ENCODE measurements at places on chromosomes 2 and 18.
A peak's percentile ranks its signal among the peaks of the same experiment; 100 is the strongest.

- no peak for DNase-seq
Measured at GRCh38 chr2:65553504-65554074, 121.2 kb upstream of the SPRED2 start.

GRCh38 chr2:108199726-108200125 is 40.0 kb upstream of the SULT1C3 start:
- DNase-seq: no peak

DNA sequence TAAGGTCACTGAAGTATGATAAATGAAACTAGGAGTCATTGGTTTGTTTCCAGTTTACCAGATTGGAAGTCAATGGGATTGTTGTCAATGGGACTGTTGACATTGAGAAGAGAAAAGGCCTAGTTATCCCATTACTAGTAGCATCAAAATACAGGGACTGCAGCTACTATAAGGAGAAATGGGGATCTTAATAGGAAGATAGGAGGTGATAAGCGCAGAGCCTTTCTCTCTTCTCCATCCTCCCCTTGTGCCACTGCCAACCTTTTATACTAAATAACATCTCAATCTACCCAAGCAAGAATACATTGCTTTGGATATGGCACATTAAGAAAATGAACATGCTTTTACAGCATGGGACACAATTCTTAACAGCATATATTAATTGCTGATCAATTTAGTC is 10.5 kb upstream of the BBS5 start:
- DNase-seq: no peak

DNA sequence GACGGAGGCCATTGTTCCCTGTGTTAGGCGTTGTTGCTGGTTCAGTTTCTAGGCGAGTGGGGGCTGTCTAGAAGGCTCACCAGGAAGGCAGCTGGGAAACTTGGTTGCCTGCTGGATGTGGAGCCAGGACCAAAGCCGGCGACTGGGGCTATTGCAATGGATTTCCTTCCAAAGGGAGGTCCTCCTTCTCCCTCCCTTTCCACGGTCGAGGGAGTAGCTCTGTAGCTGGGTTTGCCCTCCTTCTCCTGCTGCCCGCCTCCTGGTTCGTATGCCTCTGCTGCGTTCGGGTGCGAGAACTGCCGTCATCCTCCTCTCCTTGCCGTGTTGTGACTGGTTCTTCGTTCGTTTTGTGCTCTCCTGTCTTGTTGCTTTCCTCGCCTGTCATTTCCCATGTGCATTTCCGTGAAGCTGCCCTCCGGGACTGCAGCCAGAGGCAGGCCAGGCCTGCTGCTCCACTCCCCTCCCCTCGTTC is 203.4 kb downstream of the NEDD4L start:
- DNase-seq: no peak

- DNase-seq: no peak
Measured at GRCh38 chr18:13048061-13048595, 57.0 kb downstream of the CEP192 start.

DNA sequence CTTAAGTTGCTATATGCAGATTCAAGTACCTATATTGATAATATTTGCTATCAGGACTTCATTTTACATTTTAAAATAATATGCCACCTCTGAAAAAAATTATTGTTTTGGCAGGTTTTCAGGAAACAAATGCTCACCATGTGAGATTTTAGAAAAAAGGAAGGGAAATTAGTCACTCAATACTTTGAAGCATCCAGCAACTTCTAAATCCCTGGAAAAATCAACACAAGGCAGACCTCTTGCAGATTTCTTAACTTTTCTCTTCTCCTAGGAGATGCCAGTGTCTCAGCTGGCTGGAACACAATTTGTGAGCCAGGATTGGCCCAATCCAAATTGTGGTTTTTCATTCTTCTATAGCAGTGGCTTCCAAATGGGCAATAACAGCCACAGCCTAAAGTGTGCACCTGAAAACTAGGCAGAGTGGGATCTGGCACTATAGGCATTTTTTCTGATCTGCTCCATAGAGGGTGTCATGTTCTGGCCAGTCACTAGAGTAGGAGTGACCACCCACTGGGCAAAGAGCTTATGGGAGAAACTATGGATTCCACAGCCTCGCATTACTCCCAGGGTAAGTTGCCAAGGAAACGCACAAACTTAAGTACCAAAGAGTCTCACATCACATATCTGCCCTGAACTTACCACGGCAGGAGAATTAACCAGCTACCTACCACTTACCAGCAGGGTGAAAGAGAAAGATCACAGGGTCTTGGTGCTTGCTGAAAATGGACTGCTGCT is 28.1 kb upstream of the THOC1 start:
- DNase-seq: no peak

DNA sequence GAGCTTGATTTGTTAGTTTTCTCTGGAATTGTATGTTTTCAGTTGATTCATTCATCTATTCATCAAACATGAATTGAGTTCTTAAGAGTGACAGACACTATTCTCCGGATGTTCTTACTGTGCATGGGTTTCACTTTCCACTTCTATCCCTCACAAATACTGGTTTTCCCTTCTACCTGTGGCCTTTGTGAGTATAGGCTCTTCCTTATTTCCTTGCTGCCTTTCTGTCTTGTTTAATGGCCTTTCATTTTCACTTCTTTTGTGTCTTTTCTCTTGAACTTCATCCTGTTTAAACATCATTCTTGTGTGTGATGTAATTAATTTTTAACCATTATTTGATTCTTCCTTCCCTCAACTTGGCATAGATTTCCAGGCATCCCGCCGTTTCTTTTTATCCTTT is 90.7 kb downstream of the CRIM1 start:
- no peak for DNase-seq

DNA sequence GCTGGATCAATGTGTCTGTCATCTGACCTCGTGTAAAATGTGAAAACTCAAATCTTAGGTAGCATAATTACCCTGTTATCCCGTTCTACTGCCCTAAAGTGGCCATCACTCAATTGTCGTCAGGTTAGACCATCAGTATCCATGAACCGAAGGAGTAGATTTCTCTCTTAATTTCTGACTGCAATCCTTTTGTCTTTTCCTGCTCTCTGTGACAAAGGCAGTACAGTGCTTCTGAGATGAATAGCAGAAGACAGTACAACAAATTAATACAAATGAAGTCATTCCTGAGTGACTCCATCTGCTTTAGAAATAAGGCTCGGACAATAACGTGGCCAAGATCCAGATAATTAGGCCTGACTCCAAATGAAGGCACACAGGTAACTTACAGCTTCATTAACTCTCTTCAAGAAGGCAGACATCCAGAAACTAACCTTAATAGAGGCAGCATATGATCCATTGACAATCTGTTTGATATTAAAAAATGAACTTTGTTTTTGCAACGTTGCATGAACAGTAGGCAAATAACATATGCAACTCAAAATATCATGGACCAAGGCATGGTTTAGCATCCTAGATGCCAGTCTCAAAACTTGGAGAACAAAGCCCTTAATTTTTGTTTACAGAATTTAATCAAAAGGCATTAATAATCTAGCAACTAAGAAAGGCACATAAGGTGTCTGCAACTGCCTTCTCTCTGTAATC is 96.7 kb upstream of the CDH20 start:
- DNase-seq: no peak

- DNase-seq: no peak
Measured at GRCh38 chr18:71114550-71115210, 825.8 kb downstream of the SOCS6 start.

- DNase-seq: no peak
Measured at GRCh38 chr2:95329891-95330793, 33.0 kb downstream of the KCNIP3 start.

DNA sequence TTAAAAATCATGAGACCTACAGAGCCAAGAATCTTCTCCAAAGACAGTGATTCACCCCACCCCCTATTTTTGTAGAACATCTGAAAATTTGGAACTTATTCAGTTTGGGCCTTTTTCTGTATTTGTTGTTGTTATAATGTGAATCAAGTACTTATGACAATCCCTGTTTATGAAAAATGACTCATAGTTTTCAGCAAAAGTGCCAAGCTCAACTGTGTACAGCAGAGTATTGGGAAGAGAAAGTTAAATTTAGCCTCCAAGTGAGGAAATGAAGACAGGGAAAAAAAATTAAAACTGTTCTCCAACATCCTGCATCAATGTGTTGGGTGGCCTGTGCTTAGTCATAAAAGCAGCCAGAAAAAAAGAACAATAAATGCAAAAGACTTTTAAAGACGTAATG is 46.2 kb downstream of the LRATD1 start:
- no peak for DNase-seq

DNA sequence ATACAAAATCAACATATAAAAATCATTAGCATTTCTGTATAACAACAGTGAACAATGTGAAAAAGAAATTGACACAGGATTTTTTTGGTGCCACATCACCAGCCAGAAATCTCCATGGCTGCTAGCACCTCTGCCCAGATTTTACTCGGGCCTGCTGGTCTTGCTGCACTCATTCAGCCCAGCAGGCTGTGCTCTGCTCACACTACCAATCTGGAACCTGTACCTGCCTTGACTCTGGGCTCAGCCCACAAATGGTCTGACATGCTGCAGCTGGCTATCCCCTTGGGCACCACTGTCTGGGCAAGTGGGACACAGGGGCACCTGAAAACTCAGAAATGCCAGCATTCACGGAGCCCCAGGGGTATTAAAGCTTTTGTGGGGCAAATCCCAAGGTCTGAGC is 392.5 kb upstream of the NRXN1 start:
- DNase-seq: no peak

- no peak for DNase-seq
Measured at GRCh38 chr2:145597006-145597405, 1077.1 kb upstream of the ZEB2 start.

DNA sequence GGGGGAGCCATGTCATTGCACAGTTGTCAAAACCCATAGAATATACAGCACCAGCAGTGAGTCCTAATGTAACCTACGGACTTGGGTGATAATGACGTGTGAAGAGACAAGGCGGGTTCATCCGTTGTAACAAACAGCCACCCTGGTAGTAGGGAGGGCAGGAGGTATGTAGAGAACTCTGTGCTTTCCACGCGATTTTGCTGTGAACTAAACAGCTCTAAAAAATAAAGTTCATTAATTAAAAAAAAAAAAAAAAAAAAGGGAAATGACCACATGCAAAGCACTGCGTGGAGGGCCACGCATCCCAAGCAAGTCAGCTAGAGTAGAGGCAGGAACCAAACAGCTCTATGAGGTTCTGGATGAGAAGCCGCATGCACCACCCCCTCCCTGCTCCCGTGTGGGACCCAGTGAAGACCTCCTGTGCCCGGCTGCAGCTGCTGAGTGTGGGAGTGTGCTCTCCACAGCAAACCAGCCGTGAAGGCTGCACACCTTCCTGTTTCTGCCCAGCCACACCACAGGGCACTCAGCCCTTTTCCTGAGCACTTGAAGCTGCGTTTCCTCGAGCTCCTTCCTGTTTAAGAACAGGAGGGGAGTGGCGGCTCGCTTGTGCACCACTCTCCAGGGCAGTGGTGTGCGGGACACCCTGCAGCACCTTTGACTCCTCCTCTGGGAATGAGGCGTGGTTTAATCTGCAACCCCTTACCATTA is 65.6 kb downstream of the ODC1 start:
- DNase-seq: peak; percentile 52

DNA sequence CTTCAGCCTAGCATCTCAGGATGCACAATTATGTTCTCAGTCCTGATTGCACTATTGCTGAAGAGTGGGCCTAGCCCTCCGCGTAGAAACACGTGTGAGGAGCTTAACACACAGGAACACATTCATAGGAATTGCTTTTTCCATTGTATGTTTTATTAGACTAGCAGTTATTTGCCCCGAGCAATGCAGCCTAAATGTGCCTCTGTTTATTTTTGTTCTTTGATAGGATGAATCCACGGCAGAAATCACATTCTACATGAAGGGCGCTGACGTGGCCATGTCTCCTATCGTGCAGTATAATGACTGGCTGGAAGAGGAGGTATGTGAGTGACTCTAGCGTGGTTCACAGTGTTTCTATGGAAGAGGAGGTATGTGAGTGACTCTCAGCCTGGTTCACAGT is 65.9 kb upstream of the NFATC1 start:
- no peak for DNase-seq

DNA sequence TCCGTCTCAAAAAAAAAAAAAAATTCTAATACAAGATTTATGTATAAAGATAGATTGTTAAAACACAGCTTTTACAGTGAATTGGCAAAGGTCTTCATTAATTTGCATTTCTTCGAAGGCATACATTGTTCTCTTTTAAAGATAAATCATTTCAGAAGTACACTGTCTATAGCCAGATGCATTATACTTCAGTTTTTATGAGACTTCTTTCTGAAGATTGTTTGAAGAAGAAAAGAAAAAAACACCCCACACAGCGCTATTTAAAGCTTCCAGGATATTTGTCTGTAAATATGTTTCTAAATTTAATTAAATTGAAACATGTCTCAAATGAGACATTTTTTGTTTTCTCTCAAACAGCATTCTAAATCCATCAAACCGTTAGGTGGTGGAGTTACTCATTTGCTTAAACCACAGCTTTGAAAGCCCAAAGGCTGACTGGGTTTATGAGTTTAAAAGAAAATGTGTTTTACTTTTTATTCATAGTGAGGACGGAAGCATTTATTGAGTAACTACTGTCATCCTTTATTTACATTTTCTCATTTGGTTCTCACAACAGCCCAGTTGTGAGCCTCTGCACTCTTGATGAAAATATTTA is 42.4 kb upstream of the C1GALT1C1L start:
- DNase-seq: no peak

GRCh38 chr2:32418778-32419177 is 62.0 kb downstream of the BIRC6 start:
- DNase-seq: no peak

GRCh38 chr18:33983126-33983525 is 241.6 kb downstream of the NOL4 start:
- no peak for DNase-seq

- DNase-seq: no peak
Measured at GRCh38 chr18:52152036-52152435, 188.0 kb upstream of the DCC start.

DNA sequence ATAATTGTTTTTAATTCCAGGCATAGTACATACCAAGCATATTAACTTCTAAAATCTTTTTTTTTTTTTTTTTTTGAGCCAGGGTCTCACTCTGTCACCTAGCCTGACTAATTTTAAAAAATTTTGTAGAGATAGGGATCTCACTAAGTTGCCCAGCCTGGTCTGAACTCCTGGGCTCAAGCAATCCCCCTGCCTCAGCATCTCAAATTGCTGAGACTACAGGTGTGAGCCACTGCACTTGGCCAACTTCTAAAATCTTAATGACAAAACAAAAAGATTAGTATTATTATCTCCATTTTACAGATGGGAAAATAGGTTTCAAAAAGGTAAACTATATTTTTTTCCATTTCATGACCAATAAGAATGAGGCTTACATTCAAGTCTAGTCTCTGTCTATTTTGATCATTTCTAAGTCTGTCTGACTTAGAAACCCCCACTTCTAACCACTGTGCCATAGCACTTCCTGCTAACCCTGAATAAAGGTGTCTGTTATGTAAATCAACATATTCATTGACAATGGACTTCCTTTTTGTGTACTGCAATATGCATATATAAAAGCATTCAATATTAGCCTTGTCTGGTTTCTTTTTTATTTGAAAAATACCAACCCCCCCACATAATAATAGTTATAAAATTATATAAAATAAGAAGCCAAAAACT is 28.7 kb upstream of the ZEB2 start:
- DNase-seq: peak; percentile 57

DNA sequence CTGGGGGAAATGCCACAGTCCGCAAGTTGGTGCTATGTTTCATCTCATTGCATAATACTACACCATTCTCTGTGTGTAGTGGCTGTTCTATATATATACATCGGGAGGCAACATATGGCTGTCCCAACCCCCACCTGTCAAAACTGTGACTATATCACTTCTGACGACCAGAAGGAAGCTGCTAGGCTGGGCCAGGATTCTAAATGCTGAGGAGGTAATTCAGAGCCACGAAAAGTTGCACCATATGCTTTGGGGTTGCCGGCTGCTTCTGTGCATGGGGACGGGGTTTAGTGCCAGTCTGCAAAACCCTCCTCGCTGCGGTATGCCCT is 117.3 kb downstream of the MSH2 start:
- no peak for DNase-seq

GRCh38 chr18:6639305-6639704 is 90.2 kb upstream of the ARHGAP28 start:
- no peak for DNase-seq

Data from CD4-positive, alpha-beta T cell treated with Interleukin-4 for 4 hours (primary cell).